ENCODE measurements at places on chromosomes 6 and 20. TPM values are rescaled to one million over a fixed set of nuclear protein-coding genes. Genes with fewer than 3 reads are reported as not detected.

ANGPT4 gene
- total RNA-seq: not detected

FOXS1 gene
- 3.4 TPM for total RNA-seq

CST7 gene
- not detected for total RNA-seq

DNA sequence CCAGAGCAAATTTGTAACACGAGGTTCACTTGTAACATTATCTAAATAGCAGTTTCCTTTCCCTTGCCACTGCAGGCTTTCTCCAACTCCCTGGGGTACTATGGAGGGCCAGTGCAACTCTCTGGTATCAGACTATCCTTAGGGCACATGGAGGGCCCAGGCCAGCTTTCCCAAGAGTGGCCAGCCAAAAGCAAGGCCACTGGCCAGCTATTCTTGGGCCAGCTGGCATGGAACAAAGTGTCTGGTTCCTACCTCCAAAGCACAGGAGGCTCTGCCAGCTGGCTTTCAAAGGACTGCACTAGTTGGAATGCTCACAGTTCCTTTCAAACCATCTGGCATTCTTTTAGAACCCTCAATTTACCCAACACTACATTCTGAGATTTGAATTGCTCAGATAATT lies 8.7 kb downstream of the RNF24 start:
- DNase-seq: peak; percentile 99

DNA sequence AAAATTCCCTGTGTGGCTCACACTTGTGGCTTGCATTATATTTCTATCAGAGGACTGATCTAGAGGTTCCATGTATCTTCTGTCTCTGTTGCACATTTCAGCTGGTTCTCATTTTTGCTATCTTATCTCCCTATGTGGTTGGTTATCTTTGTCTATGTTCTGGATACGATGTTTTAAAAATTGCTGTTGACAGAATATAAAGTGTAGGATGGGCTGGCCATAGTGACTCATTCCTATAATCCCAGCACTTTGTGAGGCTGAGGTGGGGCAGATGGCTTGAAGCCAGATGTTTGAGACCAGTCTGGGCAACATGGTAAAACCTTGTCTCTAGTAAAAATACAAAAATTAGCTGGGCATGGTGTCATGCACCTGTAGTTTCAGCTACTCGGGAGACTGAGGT lies 9.9 kb upstream of the ULBP3 start:
- no peak for DNase-seq
